ENCODE measurements at places on chromosomes 5 and 9.

DNA sequence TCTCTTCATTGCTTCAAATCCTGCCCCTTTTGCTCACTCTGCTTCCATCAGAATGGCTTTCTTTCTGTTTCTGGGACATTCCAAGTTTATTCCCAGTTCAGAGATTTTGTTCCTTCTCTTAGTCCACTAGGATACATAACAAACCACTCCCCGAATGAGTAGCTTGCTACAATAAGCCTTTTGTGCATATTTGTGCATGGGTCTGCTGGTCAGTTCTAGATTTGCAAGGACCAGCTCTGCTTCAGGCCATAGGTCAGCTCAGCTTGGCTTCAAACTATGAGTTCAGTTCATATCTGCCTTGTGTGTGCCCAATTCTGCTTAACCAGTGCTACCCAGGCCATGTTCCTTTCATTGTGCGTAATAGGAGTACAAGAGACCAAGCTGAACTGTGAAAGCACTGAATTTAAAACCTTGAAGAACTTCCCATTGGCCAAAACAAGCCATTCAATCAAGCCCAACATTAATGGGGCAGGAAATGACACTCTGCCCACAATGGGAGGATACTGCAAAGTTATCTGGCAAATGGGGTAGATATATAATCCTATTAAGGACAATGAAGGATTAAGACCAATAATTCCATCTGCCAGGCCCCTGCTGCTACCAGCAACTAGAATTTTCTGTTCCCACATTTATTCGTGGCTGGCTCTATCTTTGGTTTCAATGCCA is 328.8 kb downstream of the PRELID2 start:
- peak; percentile 1 for DNase-seq

- DNase-seq = no peak
Measured at GRCh38 chr9:76232861-76233489, 161.3 kb downstream of the RFK start.

- DNase-seq = no peak
Measured at GRCh38 chr5:98175474-98175873, 598.0 kb upstream of the RGMB start.

- DNase-seq = peak; percentile 90
Measured at GRCh38 chr9:93155716-93156474, 21.8 kb upstream of the NINJ1 start.

DNA sequence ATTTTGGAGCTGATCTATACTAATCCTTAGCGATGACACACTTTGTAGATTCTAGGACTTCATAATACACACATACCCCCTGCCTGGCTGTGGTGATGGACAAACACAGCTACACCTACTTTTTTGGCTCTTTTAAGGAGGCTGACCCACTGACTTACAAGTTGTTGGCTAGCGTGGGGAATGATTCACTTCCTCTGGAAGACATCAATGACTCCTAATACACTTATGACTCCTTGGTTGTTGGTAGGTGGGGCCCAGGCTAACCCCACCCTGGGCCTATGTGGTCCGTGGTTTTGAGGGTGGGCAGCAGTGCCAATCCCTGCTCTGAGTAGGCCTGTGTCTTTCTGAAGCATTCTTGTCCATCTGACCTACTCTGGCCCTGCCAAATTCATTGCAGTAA is 144.4 kb downstream of the SLC12A2 start:
- no peak for DNase-seq

DNA sequence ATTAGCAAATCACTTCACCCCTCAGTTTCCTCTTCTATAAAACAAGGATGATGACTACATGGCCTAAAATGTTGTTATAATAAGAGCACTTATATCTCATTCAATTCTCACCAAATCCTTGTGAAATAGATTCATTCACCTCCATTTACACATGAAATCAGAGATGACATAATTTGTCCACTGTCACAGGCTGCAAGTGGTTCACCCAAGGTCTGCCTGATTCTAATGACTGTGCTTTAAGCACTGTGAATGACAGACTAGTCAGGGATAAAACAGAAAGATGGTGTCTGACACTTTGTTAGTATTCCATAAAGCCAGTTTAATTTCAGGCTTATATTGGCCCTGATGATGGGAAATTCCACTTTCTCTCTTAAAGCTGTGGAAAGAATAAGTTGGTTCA is 209.5 kb downstream of the MAPKAP1 start:
- DNase-seq = no peak

DNA sequence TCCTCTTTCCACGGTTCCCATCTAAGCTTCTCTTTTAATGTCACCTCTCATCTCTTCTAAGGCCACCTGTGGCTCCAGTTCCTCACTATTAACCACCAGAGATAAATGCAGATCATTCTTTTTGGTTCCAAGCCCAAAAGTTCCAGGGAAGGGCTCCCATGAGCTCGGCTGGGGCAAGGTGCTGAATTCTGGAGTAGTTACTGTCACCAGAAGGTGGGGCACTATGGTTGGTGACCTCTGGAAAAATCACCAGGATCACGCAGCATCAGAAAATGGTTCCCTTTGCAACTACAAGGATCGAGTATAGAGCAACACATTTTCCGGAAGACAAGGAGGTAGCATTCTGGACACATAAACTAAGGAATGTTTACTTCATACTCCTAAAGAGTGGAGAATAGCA is 528.7 kb upstream of the DAP start:
- DNase-seq = no peak

GRCh38 chr5:170363671-170364070 is 25.5 kb downstream of the KCNMB1 start:
- DNase-seq = no peak

DNA sequence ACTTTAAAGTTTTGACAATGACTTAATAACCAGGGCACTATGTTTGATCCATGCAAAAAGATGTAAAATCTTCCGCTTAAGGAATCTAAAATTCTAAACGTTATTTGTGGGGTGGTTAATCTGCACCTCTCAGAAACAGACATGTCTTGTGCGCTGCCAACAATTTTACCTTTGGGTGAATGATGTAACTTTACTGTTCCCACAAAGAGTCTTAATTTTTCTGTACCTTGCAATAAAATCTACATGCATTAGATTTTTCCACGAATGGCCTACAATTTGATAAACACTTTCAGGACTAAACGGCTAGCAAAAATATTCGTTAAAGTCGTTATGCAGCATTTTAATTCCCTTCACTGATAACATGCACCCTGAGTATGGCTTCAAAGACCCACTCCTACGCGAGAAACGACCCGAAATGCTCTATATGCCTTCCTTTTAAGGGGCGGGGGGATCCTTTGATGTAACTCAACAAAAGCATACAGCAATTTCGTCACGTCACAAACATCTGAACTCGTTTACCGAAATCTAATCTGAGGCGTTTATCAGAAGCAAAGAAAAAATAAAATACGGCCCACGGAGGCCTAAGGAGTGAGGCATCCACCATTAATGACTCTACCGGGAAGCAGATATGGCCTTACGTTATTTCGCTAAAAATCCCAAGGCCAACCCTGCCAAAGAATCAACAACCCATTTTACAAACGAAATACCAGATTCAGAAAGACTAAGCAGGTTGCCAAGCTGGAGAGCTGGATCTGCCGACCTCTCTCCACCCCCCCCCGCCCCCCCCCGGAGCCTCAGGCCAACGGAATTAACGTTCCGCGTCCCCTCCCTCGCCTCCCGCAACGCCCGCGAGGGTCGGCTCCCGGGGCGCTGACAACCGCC is 621 bp downstream of the AK6 start:
- no peak for DNase-seq

- no peak for DNase-seq
Measured at GRCh38 chr5:167812871-167813270, 478.6 kb upstream of the WWC1 start.

DNA sequence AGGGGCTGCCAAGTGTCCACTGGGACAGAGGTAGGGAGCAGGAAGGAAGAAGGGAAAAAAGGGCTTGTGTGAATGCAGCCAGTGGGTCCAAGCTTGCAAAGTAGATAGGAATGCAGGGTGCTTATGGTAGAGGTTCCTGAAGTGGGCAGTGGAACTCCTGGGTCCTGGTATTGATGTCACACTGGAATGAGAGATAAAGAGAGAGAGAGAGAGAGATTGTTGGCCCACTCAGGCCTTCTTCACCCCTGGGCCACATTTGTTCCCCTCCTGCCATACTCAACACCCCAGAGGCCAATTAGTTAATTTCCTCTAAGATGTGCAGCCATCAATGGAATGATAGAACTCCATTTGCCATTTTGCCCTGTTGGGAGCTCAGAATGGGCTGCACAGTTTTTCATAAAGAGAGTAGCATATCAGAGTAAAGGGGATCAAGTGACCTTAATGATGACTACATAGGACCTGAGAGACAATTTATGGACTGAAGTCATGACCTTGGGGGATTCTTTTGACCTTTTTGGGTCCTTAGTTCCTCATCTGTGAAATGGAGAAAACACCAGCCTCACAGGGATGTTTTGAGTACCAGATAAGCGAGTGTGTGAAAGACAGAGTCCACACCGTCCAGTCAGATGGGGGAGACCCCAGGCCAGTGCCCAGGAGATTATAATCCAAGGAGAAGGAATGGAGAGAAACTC is 52.9 kb downstream of the PPARGC1B start:
- no peak for DNase-seq

- DNase-seq = no peak
Measured at GRCh38 chr9:127448112-127448805, 2.9 kb downstream of the RPL12 start.

DNA sequence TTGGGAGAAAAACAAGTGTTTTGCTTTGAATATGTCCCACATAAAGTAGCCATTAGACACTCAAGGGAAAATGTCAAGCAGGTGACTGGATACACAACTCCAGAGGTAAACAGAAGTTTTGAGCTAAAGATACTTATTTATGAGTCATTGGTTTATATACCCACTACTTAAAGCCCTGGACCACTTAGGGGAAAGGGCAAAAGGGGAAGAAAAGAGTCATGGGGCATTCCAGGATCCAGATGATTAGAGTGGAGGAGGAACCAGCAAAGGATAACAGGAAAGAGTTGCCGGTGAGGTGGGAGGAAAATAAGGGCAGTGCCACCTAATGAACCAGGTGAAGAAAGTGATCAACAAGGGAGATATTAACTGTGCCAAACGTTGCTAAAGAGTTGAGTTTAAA is 254.2 kb upstream of the NR4A3 start:
- DNase-seq = no peak

DNA sequence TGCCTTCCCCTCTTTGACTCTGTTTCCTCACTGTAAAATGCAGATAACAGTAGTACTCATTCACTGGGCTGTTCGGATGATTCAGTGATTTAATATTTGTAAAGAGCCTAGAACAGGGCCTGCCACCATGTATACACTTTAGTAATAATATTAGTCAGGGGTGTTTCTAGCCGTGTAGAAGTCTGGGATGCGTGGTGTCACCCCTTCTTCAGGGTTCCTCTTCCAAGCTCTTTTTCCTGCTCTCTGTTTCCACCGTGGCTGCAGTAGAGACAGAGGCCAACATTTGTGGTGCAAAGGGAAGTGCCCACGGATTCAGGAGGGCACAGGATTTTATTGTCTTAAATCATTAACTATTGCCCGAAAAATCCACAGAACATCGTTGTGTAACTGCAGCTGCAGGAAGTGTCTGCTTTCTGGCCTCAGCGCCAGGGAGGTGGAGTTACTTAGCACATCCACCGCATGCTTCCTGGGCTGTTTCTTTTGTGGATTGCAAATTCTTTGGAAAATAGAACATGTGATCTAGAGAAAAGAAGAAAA is 61.7 kb downstream of the TRIO start:
- DNase-seq = no peak

- no peak for DNase-seq
Measured at GRCh38 chr9:607417-607816, 234.1 kb upstream of the DMRT1 start.

DNA sequence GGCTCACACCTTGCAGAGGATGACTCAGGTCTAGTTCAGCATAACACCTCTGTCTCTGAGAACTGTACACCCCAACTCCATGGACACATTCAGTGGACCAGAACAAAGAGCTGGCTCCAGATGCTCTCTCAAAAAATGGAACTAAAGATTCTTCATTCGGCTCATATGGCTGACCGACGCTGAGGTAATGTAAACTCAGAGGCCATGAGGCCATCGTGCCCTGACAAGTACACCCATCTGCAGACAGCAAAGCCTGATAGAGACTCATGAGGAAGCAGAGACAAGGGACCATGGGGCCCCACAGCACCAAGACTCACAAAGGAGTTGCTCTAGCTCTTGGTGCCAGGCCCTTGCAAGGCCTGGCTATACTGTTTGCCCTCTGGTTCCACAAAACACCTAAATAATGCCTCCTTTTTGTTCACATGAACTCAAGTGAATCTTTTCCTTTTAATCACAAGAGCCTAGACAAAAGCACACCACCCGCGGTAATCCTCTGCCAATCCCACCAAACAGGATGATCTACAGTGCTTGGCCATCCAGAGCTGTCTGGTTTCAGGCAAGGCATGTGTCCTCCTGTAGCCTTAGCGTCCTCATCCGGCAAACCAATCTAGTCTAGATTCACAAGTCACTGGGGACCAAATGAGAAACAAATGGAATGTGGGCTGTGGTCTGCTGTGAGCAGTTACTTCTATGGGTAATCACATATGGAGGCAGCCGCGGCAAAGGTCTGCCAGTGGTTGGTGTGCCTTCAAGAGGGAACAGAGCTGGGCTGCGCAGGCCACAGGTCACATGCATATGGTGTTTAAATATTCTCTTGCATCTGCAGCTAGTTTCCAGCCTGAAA is 22.7 kb downstream of the MED27 start:
- peak; percentile 56 for DNase-seq

GRCh38 chr5:89342106-89342876 is 459.3 kb upstream of the MEF2C start:
- peak; percentile 67 for DNase-seq

DNA sequence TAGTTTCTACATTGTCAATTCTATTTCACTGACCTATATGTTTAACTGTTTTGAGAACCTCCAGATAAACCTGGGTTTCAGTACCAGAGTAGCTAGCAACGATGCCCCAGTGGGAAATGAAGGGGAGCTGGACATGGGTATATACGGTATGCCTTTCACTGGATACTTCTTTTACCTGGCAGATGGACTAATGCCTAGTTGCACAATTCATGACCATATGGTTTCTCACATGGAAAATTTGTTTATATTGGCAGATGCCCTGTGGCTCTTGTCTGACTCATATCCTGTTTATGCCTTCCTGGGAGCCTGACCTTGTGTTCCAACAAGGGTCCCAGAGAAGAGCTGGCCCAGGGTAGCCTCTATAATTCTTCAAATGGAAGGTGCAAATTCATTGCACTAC is 144.1 kb downstream of the MAT2B start:
- peak; percentile 93 for DNase-seq

GRCh38 chr9:76575761-76576160 is 116.8 kb downstream of the GCNT1 start:
- no peak for DNase-seq

GRCh38 chr9:104833696-104834095 is 69.8 kb downstream of the NIPSNAP3B start:
- DNase-seq = no peak
